Activated CD4-positive, alpha-beta T cell treated with anti-CD3 and anti-CD28 coated beads, Interleukin-2, Interleukin-6, amounts not matched to agents 100 ng/mL and 50 ng/mL, durations not matched to agents 16 hours and 8 hours (primary cell): ENCODE measurements at places on chromosomes 3 and 15.

- no peak for DNase-seq
Measured at GRCh38 chr3:153182501-153183293, 20.7 kb downstream of the RAP2B start.

DNA sequence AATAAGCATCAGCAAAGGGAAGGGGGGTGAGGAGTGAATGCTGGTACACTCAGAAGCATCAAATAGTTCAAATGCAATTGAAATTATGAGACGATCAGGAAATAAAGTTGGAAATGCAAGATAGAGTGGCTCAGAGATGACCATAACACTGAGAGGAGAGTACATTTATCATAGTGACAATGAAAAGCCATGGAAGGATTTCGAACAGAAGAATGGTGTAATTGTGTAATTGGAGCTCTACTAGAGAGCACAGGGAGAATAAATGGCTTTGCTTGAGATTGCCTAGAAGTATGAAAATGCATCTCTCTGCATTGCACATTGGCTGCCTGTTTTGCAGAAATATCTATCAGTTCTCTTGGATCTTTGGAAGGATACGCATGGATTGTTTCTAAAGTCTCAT lies 163.3 kb downstream of the TP63 start:
- DNase-seq: no peak

GRCh38 chr15:94247789-94248638 lies 16.7 kb downstream of the MCTP2 start:
- DNase-seq: no peak

DNA sequence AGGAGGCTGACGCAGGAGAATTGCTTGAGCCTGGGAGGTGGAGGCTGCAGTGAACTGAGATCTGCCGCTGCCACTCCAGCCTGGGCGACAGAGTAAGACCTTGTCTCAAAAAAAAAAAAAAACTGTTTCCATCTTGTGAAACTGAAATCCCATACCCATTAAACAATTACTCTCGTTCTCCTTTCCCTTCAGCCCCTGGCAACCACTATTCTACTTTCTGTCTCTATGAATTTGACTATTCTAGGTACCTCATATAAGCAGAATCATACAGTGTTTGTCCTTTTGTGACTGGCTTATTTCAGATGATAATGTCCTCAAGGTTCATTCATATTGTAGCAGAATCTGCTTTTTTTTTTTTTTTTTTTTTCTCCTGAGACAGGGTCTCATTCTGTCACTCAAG lies 51.5 kb upstream of the UBE2E1 start:
- no peak for DNase-seq

DNA sequence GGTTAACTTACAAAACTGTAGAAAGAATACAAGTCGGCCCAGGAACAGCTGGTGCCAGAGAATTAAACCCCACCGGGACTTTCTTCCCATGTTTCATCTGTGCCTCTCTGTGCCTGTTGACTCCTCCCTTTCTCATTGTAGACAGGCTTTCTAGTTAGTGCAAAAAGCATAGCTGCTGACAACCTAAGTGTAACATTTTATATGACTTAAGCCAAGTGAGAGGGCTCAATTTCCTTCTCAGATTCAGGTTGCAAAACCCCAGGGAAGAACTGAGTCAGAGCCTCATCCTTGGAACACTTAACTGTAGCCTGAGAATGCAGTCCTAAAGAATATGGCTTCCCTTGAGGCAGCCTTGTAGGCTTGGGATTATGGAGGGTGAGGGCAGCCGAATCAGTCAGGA lies 302.5 kb upstream of the AZI2 start:
- no peak for DNase-seq

DNA sequence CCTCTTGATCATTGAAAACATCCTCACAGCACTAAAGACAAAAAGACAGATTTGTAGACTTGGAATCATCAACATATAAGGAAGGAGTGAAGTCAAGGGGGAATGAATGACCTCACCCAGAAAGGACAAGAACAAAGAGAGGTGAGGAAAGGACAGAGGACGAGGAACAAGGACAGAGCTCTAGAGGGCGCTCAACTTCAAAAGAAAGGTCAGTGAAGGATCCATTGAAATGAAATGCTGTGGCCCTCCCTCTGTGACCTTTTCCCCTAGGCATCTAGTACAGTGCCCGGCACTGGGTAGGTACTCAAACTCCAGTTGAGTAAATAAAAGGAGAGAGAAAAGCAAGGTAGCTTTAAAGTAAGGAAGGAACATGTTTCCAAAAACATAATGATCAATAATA lies 2.6 kb downstream of the ATP8B4 start:
- DNase-seq: peak; percentile 68

- DNase-seq: peak; percentile 54
Measured at GRCh38 chr3:38738630-38739395, 77.2 kb downstream of the SCN10A start.

DNA sequence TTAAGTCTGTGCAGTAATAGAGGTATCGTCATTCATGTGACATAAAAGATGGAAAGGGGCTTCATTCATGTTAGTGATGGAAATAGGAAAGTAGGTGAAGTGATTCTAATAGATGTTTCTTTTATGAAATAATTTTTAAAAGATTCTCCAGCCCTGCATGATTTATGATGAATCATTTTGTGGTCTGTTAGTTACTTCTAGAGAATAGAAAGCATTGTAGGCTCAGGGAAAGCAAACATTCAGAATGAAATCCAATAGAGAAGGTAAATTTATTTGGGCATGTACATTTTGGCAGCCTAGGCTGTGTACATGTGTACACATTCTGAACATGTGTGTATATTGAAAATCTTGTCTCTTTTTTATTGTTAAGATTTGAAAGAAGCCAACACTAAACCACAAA lies 23.1 kb downstream of the PPARG start:
- no peak for DNase-seq

- peak; percentile 41 for DNase-seq
Measured at GRCh38 chr3:16480861-16481545, 32.5 kb downstream of the RFTN1 start.

DNA sequence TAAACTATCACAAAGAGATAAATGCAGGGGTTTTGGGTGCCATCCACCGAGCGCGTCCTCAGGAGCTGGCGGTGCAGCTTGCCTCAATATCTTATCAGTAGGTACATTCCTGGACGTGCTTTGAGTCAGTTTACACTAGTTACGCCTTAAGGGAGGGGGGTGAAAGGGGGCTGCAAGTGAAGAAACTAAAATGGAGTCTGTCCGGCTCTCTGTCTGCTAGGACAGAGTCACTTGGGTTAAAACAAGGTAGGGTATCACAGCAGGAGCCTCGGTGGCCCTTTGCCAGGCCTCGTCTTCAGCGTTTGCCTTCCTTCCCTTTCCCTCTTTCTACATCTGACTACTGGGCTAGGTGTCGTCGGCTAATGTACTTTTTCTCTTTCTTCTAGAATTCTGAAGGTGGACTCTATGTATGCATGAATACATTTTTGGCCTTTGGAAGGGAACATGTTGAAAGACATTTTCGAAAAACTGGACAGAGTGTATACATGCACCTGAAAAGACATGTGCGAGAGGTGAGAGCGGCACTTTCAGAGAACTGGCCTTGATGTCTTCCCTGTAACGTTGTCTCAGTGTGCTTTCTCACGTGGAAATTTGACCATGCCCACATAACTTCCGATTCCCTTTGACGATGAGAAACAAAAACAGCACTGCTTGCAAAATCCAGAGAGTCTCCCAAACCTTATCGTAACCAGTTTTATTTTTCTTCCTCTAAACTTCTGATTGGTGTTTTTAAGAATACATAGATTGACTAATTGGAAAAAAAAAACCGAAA lies 28.8 kb downstream of the USP13 start:
- no peak for DNase-seq

DNA sequence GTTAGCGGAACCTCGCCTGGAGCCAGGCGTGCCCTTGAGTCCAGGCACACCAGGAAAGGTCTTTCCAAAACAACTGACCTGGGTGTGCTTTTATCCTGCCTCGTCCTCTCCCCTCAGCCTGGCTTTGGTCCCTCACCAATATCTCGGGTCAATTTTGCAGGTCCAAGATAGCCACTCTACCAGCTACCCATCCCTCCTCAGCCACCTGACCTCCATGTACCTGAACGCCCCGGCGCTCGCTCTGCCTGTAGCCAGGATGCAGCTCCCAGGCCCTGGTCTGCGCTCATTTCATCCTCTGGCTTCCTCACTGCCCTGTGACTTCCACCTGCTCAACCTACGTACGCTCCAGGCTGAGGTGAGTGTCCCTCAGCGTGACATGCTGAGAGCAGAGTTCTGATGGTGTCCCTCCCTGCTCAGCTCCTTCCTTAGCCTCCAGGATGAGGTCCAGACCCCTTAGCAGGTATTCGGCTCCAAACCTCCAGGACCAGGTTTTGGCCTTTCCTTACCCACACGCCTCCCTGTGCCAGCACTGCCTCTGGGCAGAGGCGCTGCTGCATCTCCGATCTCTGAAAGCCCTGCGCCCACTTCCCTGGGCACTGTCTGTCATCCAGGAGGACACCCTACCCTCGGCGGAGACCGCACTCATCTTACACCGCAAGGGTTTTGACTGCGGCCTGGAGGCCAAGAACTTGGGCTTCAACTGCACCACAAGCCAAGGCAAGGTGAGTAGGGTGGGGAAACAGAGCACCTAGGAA lies 14.1 kb downstream of the HDDC3 start:
- no peak for DNase-seq

DNA sequence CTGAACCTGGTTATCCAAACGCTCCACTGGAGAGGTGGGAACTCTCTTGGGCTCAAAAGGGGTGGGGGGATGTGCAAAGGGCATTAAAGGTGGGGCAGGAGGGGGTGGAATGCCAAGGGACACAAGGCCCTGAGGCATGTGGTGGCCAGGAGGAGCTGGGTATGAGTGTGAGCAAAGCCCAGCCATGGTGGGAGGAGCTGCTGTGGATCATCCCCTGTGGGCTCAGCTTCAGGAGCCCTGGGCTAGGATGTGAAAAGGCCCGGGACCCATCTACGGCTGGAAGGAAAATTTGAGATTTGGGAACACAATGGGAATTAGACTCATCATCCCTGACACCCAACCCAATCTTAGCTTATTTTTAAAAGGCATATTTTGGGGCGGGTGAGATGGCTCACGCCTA lies 33.3 kb downstream of the MGLL start:
- DNase-seq: no peak

- peak; percentile 40 for DNase-seq
Measured at GRCh38 chr15:43514241-43515057, 3.0 kb upstream of the MAP1A start.

DNA sequence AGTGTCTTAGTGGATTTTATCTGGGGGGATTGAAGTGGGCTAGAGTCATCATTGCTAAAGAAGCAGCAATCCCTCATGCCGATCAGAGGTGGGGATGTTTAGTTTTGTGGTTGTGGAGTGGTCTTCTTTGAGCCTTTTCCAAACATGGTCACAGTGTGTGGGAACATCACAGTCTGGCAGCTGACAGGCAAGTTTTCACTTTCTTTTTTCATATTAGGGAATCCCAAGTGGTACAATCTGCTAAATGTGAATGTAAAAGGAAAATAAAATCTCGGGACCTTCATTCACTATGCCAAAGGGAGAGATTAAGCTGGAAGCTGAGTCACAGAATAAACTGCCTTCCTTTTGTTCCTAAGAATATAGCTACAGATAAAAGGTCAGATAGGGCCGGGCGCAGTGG lies 10.4 kb upstream of the CX3CR1 start:
- no peak for DNase-seq

DNA sequence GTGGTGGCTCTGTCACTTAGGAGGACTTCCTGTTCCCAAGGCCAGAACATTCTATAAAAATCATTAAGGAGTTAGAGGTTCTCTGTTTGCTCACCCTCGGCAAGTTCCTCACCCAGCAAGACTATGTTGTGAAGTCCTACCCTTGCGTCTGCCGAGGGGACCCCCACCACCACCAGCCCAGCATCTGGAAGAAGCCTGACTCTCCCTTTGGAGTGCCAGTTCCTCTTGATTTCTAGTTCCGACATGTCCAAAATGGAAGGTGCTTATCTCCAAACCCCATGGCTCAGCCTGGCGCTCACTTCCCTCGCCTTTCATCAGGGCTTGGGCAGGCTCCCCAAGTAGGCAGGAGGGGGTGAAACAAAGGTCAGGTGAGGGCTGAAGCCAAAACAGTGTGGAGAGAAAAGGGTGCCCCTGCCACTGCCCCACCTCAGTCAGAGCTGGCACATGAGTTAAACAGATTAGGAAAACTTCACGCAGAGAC lies 41.0 kb downstream of the BHLHE40 start:
- DNase-seq: no peak

- DNase-seq: no peak
Measured at GRCh38 chr15:60351066-60351465, 46.7 kb downstream of the ANXA2 start.

GRCh38 chr3:14369675-14370669 lies 32.4 kb upstream of the SLC6A6 start:
- no peak for DNase-seq

DNA sequence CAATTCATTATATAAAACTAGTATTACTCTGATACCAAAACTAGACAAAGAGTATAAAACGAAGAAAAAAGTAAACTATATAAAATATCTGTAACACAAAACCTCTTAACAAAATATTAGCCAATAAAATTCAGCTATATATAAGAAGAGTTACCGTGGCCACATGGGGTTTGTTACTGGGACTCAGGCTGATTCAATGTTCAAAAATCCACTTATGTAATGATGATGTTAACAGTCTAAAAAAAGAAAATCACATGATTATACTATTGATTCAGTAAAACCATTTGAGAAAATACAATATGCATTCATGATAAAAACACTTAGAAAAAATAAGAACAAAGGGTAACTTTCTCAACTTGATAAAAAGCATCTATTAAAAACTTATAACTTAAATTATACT lies 18.3 kb downstream of the P2RY1 start:
- DNase-seq: no peak

DNA sequence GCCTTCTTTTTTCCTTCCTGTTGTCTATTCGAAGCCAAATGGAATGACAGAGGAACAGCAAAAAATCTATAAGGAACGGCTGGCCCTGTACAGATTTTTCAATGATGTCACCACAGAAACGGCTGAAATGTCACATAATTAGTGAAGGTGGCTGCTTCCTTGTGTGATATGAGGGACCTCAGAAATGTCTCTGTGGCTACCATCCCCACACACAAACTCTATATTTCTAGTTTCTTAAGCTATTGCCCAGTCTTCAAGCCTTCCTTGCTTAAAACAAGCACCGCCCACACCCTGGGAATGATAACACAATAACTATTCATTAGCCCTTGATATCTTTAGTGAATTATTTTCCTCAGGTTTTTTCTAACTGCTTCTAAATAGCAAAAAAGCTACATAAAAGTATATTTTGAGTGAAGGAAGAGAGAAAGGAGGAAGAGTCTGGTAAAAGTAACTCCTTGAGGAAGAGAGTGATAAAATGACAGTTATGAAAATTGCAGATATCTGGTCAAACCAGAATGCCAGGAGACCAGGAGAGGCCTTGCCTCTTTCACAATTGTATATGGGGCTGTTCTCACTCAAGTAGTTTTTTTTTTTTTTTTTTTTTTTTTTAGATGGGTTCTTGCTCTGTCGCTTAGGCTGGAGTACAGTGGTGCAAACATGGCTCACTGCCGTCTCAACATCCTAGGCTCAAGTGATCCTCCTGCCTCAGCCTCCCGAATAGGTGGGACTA lies 38.7 kb downstream of the FMN1 start:
- DNase-seq: no peak

- DNase-seq: peak; percentile 79
Measured at GRCh38 chr15:44066211-44066827, 128.8 kb downstream of the FRMD5 start.
